ENCODE measurements at places on chromosomes 2 and 18. TPM values are rescaled to one million over a fixed set of nuclear protein-coding genes. Genes with fewer than 3 reads are reported as not detected.

The ARHGAP25 gene
- 0.29 TPM for total RNA-seq

The CCDC74A gene
- total RNA-seq = 13.9 TPM

The CDKL4 gene
- total RNA-seq = not detected

The CCDC121 gene
- total RNA-seq = 3.7 TPM

The REG1B gene
- not detected for total RNA-seq

The CARF gene
- total RNA-seq = 1.5 TPM

The ZNF638 gene
- total RNA-seq = 66.6 TPM

The C2orf78 gene
- total RNA-seq = not detected

The CROCC2 gene
- total RNA-seq = not detected

The EMILIN1 gene
- 0.43 TPM for total RNA-seq

The GPR155 gene
- 0.18 TPM for total RNA-seq

The G6PC2 gene
- total RNA-seq = not detected

The LYG1 gene
- total RNA-seq = 1.2 TPM

The SLC19A3 gene
- total RNA-seq = 2.1 TPM

The DYNAP gene
- total RNA-seq = not detected

The ACMSD gene
- total RNA-seq = not detected

The CENPA gene
- 38.8 TPM for total RNA-seq

The GBX2 gene
- total RNA-seq = 2.9 TPM
